ENCODE measurements at places on chromosomes 1 and 21.

DNA sequence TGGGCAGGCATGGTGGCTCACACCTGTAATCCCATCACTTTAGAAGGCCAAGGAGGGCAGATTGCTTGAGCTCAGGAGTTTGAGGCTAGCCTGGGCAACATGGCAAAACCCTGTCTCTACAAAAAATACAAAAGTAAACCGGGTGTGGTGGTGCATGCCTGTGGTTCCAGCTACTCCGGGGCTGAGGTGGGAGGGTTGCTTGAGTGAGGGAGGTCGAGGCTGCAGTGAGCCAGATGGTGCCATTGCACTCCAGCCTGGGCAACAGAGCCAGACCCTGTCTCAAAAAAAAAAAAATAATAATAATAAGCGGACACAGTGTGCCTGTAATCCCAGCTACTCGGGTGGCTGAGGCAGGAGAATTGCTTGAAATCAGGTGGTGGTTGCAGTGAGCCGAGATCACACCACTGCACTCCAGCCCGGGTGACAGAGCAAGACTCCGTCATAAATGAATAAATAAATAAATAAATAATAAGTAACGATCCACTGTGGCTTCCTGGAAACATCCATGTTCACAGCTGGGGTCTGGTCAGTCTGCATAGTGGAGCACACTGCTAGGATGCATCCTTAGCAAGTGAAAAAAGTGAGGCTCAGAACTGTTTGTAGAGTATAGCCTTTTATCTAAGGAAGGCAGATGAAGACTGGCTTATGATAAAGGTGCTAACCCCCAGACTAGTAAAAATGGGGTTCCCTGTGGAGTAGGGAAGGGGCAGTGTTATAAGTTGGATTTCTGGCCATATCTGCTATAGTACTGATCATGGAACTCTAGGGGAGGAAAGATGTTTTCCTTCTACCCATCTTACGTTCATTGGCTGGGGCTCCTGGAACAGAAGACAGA, 15.7 kb downstream of the PKNOX1 start:
- DNase-seq: no peak

GRCh38 chr1:36656271-36656670, 173.6 kb upstream of the CSF3R start:
- DNase-seq: no peak

- no peak for DNase-seq
Observed at GRCh38 chr1:205656236-205656635, 24.1 kb downstream of the SLC45A3 start.

DNA sequence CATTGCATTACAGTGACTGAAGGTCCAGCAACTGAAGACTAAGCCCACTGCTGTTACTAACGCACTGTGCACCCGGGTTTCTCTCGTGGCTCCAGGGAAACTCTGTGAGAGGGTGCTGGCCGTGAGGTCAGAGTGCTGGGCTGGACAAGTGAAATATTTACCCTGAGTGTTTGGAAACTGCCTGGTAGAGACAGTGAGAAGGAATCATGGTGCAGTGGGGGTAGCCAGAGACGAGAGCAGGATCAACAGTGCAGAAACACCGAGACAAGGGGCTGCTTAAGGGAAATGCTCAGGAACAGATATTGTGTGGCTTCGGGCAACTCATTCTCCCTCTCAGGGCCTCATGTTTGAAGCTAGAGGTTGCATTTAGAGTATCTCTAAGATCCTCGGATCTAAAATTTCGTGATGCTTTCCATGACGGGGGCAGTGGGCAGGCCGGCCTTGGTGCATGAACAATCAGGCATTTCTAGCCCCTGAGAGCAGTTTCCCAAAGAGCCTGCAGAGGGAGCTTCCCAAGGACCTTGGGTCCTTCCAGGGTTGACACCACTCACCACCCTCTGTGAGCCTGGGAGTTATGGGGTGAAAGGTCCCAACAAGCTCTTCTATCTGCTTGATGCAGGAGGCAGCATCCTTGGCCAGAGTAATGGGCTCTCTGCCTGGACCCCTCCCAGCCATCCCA, 9.7 kb downstream of the CD2 start:
- peak; percentile 13 for DNase-seq

GRCh38 chr1:211616231-211616964, 37.4 kb upstream of the SLC30A1 start:
- DNase-seq: peak; percentile 94

DNA sequence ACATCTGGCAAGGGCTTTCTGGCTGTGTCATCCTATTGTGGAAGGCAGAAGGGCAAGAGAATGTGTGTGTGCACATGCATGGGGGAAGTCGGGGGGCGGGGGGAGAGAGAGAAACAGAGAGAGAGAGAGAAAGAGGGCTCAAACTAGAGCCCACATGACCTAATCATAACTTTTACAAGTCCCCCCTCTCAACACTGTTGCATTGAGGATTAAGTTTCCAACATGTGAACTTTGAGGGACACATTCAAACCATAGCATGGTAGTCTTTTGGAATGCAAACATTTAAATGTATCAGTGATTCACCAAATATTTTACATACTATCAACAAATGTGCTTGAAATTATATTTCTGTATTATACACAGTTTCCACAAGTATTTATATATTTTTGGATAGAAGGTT, 655.4 kb upstream of the B3GALT2 start:
- no peak for DNase-seq

DNA sequence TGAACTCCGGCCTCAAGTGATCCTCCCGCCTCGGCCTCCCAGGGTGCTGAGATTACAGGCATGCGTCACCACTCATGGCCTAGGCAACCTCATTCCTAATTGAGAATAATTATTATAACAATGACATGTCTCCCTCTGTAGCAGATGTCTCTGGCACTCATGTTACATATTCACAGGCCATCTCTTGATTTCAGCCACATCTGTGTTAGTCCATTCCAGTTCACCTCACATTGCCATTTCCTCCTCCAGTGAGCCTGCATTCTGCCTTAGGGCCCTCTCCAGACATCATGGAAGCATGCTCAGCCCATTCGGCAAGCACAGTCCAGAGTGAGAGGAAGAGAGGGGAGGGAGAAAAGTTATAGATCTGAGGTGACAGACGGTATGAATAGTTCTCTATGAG, 32.5 kb downstream of the CDKN2C start:
- DNase-seq: no peak

- DNase-seq: no peak
Observed at GRCh38 chr1:223538981-223539380, 126.5 kb downstream of the CAPN8 start.

DNA sequence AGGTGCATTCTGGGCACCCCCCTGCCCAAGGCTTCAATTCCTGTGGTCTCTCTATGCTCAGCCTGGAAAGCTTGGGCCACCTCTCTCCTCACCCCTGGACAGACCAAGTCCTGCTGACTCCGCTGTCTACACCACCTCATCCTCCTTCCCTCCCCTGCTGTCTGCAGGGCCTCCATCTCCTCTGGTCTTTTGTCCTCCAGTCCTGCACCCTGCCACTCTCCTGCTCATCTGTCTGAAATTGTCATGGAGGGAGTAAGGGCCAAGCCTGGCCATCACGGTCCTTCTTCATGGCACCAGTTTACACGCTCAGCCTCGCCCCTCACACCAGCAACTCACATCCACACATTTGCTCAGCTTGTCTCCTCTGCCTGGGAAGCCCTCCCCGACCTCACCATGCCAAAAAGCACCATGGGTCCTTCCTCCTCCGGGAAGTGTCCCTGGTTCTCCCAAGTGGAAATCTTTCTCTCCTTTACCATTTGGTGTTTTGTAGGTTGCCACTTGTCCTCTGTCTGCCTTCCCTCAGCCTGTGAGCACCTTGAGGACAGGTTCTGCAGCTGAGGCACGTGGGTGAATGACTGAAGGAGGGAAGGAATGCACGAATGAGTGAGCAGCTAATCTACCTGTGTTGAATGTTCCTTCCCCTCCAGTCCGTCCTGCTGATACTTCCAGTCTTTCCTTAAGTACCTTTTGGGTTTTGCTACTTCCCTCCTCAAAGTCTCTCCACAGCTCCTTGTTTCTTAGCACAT, 2.1 kb upstream of the SLC2A1 start:
- no peak for DNase-seq

DNA sequence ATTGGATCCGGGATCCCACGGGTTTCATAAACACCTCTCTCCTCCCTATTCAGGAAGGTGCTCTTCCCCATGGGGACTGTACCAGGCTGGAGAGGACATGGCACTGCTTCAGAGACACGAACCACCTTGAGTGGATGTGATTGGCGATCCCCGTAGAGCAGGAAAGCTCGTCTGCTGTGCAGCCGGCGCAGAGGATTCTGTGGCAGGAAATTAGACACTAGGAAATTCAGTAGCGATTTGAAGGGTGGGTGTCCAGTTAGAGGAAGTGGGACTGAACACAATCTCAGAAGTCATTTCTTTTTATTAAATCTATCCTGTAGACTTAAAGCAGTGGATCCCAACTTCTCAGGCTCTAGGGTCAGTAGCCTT, 767 bp downstream of the PDIK1L start:
- DNase-seq: no peak

- DNase-seq: no peak
Observed at GRCh38 chr1:248810000-248810726, 15.6 kb downstream of the SH3BP5L start.

DNA sequence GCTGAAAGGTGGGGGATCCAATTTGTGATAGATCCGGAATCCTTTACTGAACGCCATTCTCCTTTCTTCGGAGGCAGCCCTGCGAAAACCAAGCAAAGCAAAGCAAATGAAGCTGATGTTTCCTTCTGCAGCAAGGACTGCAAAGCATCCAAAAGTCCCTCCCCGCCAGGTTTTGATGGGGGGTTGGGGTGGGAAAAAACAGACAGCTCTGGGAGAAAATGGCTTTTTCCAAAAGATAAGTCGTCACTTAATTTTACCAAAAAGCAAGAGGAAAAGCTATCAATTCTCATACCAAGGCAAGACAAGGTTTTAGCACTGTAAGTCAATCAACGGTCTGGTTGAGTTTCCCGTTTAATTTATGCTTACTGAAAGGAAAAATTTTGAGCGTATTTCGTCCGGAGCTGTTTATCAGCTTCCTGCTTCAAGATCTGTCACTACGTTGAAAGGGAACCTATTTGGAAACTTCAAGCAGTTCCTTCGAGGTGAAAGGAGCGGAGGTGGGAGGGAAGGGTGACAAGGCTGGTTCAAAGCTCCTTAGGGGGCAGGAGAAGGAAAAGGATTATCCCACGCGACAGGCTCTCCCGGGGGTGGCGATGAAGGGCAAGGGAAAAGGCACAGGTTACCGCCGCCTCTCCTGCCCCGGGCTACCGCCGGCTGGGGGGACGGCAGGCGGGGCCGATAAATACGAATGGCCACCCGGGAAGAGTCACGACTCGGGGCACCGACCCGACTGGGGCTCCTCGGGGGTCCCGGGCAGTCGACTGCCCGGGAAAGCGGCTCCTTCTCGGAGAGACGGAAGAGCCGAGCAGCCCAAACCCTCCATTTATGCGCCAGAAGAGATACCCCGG, 750 bp downstream of the SYNJ1 start:
- DNase-seq: peak; percentile 43

DNA sequence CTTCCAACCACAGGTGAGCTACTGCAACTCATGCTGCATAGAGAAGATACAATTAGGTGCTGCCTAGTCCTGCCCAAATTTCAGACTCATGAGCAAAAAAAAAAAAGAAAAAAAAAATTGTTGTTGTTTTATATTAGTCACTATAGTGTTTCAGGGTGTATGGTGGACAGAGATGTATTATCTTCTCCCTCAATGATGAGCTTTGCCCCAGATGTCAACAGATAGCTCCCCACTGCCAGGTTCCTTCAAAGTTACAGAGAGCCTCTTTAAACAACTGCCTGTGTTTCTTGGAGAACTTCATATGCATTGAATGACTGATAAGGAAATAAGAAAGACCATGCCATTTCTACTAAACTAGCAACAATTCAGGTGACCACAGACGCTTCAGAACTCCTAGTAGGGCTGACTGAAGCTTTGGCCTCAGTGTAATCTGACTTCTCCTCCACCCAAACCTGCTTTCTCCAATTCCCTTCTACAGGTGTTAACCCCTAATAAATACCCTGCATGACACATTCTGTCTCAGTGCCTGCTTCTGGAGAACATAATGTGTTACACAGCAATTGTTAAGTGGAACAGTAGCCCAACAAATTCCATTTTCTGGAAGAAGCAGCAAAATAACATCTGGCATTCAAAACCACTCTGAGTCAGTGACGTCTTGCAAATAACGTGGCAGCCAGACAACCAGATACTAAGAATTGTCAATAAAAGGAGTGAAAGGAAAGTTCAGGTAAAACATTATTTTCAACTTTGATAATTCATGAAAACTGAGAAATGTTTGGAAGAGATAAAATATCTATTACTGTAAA, 147.7 kb downstream of the CDC42BPA start:
- peak; percentile 2 for DNase-seq

GRCh38 chr1:196677781-196678509, 26.1 kb downstream of the CFH start:
- DNase-seq: no peak

DNA sequence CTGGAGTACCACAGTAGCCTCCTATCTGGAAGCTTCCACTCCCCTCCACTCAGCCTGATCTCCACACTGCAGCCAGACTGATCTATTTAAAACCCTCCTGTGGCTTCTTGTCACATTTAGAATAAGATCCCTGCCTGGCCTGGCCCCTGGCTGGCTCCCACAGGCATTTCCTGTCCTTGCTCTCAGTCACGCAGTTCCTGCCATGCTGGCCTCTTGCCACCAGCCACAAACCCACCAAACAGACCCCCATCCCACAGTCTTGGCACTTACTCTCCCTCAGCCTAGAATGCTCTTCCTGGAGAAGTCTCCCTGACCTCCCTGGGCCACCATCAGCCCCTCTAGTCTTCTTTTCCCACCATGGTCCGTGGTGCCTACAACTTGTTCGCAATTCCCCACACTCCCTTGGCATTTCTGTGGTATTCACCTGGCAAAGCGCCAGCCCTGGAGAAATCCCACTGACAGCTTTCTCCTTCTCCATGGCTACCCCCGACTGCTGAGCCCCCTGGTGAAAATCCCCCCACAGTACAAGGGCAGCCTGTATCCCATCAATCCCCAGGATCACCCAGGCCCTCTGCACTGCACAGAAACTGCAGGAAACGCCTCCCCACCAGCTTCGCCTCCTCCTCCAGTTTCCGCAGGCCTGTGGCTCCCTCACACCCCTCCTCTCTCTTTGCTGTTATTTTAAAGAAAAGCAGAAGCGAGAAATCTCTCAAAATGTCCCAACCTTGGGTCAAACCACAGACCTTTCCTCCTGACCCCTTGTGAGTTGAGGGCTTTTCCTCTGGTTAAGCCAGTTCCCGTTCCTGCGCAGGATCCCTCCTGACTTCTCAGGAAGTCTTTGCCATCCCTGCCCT, 94.5 kb downstream of the SYT2 start:
- DNase-seq: peak; percentile 52

- no peak for DNase-seq
Observed at GRCh38 chr1:154403261-154403943, 1.7 kb upstream of the IL6R start.
